ENCODE measurements at places on chromosomes 1 and 21.
A peak's percentile ranks its signal among the peaks of the same experiment; 100 is the strongest.

GRCh38 chr1:46411601-46412341 is 17.7 kb downstream of the FAAH start:
- no peak for DNase-seq

DNA sequence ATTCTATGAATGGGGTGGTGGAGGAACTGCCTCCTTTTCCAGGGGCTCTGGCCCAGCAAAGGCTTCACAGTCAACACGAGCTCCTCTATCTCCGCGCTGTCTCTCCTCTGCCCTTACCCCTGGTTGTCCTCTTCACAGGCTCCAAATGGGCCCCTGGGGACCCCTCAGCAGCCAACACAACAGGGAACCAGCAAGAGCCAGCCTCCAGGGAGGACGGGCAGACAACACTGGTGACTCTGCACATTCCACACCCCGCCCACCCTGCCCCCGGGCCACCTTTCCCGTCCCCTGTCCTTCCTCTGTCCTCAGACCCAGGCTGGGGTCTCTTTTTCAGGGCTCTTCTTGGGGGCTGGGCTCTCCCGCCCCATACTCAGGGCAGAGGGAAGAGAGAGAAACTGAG is 17.5 kb upstream of the ETV3 start:
- DNase-seq: peak; percentile 40

GRCh38 chr1:159943908-159944622 is 1.3 kb downstream of the IGSF9 start:
- DNase-seq: no peak

GRCh38 chr1:167270349-167271092 is 49.8 kb downstream of the POU2F1 start:
- DNase-seq: no peak

GRCh38 chr1:61523893-61524605 is 200.9 kb downstream of the TM2D1 start:
- no peak for DNase-seq

DNA sequence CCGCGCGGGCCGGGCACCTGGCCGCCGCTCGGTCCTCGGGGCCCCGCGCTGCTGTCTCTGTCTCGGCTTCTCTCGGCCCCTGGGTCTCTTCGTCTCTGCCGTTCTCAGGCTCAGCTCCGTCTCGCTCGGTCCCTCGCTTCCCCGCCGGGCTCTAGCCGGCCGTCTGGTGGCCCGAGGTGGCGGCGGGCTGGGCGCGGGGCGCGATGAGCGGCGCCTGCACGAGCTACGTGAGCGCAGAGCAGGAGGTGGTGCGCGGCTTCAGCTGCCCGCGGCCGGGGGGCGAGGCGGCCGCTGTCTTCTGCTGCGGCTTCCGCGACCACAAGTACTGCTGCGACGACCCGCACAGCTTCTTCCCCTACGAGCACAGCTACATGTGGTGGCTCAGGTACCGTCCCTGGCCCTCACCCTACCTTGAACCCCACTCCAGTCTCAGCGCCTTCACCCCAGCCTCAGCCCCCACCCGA is 355 bp downstream of the SHISAL2A start:
- DNase-seq: peak; percentile 21

DNA sequence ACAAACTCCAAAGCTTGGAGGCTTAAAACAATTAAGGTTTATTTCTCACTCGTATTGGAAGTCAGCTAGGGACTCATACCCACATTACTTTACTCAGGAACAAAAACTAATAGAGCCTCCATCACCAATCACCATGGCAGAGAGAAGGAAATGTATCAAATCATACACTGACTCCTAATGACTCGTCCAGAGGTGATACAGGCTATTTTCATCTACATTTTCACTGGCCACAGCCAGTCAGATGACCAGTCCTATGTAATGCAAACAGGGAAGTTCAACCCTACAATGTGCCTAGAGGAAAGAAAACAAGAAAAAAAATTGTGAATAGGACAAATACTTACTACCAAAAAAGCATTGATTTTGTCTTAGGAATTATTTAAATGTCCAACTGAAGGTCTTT is 110.3 kb downstream of the SEC16B start:
- DNase-seq: no peak

- DNase-seq: no peak
Observed at GRCh38 chr1:182182311-182182710, 120.8 kb upstream of the ZNF648 start.

DNA sequence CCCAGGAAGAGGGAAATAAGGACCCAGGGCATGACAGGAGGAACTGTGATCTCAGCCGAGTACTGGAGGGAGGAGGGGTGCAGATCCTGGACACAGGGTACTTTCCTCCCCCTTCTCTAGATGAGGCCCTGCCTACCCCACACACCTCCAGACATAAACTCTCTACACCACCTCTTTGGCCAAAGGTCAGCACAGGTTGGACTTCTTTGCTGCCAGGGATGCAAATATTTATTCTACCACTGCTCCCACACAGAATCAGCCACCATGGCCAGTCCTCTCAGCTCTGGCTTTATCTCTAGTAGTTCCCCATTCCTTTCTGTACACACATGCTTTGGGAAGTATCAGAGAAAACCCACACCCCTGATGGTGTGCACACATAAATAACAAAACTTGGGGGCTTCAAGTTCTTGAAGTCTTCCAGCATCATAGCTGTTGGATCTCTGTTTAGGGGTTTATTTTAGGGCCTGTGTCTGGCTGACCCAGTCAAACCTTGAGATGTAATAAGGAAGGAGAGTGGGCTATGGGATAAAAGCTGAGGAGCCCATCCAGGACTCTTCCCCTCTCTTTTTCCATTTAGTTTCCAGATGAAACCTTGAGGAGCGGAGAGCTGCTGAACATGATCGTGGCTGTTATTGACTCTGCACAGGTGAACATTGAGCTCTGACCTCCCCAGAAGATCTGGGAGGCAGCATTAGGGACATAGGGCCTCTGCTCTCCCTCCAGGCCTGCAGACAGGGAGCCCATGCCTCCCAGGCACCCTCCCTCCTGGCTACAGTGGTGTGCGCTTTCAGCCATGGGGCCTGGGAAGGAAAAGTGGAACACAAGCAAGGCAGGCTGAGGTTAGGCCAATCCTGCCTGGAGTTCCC is 6.7 kb upstream of the SLC27A3 start:
- no peak for DNase-seq

GRCh38 chr21:42254651-42255601 is 36.0 kb downstream of the ABCG1 start:
- DNase-seq: no peak

- no peak for DNase-seq
Observed at GRCh38 chr1:59972216-59972927, 45.8 kb upstream of the CYP2J2 start.

Measured in suppressor macrophage treated with lipopolysaccharide for 4 hours (primary cell).